ENCODE measurements at places on chromosomes 2 and 18.

GRCh38 chr2:43149482-43150107 is 76.8 kb downstream of the ZFP36L2 start:
- no peak for DNase-seq

DNA sequence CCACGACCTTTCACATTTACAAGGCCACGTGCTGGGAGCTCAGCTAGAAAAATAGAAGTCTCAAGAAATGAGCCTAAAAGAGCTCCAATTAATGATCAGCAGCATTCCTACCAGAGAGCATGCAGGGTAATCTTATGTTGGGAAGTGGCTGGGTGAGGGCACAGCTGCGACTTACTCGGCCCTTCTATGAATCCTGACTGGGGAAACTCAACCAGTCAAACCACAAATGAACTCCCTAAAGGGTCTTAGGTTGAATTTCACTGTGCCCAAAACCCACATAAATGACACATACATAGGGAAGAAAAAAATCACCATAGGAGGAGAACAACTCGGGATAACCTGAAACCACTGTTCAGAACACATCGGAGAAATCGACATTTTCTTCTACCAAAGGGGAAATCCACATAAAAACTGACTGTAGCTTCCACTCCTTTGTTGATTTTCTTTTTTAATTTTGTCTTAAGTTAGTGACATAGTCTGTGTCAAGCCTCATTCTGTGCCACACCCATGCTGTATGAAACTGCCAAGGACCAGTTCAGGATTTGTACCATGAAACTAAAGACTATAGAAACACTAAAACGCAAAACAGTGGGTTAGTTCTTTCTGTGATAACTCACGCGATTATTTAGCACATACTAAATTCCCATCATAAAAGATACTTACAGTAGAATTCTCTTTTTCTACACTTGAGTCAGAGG is 54.7 kb downstream of the UXS1 start:
- no peak for DNase-seq

GRCh38 chr2:157785866-157786662 is 90.1 kb downstream of the ACVR1 start:
- no peak for DNase-seq

DNA sequence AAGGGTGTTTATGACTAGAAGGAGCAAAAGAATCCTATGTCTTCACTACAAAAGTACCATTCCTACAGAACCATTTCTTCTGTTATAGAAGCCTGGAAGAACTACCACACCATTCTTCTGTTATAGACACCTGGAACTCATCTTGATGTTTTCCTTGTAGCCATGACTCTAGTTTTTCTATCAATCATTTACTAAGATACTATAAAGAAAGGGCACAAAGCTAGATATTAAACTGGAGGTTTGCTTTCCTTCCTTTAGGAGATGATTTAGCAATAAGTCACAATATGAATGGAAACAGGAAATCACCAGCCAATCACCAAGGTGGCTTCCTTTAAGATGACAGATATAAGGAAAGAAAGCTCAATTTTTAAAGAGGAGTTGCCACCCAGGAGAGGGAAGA is 100.3 kb upstream of the NEUROD1 start:
- no peak for DNase-seq

GRCh38 chr18:10143596-10143995 is 229.8 kb downstream of the VAPA start:
- no peak for DNase-seq

- no peak for DNase-seq
Measured at GRCh38 chr2:9658972-9659371, 28.2 kb upstream of the YWHAQ start.

- DNase-seq = no peak
Measured at GRCh38 chr2:146615778-146616177, 1229.1 kb upstream of the ACVR2A start.

DNA sequence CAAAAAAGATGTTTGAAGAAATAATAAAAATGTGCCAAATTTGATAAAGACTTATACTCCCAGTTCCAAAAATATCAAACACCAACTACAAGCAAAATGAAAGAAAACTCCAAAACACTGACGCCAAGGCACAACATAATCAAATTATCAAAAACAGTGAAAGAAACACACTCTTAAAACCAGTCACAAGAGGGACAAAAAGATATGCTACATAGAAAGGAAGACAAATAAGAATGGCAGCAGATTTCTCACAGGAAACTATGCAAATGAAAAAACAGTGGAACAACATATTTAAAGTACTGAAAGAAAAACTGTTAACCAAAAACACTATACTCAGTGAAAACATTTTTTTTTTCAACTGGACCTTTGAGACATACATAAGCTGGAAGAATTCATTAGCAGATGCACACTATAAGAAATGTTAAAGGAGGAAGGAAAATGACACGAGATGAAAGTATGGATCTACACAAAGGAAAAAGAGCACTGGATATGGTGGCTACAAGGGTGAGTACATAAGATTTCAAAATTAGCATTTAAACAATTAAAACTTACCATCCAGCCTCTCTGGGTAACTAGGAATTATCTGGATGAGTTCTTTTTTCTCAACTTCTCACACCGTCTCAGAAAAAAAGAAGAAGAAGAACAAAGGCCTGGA is 94.0 kb upstream of the ACVR1C start:
- no peak for DNase-seq

GRCh38 chr2:11699686-11700670 is 30.0 kb upstream of the NTSR2 start:
- DNase-seq = no peak

GRCh38 chr18:11150271-11150615 is 874 bp upstream of the PIEZO2 start:
- no peak for DNase-seq

DNA sequence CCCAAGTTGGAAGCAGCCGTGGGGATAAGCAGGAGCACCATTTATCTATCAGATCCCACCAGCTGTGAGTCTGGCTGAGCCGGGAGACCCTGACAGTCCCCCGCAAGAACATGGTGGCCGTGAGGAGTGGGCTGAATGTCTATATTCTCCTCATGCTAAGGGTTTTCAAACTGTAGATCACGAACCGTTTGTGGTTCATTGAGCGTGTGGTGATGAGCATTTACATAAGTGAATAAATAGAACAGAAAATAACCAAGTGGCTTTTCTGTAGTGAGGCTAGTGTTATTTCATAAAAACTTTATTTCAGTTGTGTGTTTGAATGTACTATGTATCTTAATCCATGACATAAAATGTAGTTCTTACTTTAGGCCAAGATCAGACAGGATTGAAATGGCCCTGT is 190.2 kb upstream of the APCDD1 start:
- no peak for DNase-seq

DNA sequence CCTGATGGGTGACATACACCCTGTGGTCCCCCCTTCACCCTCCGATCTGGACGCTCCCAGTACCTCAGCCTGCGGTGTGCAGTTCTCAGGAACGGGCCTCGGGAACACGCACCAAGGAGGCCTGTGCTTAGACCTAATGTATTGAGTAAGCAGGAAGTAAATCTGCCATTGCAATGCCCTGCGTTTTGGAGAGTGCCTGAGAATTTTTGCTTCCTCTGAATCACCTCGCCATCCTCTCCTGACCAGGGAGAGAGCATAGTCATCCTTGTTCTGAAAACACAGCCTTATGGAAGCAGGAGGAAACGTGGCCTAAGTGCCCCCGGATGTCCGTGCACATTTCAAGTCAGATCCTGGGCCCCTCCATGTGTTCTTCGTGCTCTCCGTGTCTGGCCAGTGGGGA is 272.2 kb downstream of the NDUFA10 start:
- DNase-seq = no peak

GRCh38 chr2:165827016-165827920 is 33.2 kb upstream of the GALNT3 start:
- no peak for DNase-seq

DNA sequence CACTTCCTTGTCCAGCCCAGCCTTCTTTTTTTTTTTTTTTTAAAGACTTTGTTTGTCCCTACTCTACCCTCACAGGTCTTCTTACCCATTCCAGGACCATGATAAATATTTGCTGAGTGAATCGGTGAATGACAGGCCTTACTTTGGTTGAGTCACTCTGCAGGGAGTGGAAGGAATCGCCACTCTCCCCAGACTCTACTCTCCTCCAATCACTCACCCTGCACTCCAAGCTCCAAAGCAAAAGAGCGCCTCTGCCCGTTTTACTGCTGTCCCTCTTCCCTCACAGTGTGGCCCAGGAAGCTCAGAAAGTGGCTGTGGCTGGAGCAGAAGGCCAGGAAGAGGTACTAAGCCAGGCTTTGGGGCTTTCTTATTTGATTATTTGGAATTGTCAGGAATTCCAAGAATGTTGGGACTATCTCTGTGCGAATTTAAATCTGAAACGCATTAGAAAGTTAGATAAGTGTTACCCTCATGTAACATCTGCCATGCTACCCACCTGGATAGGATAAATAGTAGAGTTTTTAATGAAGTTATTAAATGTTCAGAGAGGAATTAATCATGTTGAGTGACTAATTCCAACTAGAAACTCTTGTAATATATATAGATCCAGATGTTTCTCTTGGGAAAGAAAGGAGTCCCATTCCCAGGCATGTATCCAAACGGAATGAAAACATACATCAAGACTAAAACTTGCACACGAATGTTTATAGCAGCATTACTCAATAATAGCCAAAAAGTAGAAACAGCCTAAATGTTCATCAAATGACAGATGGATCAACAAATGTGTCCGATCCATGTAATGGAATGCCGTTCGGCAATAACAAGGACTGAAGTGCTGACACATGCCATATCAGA is 43.0 kb upstream of the CHMP1B start:
- no peak for DNase-seq

DNA sequence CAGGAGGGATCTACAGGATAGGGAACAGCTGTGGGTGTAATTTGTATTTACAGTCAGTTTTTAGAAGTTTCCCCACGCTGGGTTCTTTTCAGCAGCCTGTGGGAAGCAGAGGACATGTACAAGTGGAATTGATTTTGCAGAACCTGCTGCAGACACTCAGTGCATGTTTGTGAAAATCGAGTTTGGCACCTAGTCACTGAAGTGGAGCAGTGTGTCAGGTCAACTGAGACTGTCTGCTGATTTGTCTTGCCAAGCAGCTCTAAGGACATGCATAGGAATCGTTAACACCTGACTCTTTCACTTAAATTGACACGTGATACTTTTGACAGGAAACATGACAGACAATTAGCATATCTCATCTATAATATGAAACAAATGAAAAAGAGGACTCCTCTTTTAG is 416.6 kb downstream of the TMX3 start:
- no peak for DNase-seq

DNA sequence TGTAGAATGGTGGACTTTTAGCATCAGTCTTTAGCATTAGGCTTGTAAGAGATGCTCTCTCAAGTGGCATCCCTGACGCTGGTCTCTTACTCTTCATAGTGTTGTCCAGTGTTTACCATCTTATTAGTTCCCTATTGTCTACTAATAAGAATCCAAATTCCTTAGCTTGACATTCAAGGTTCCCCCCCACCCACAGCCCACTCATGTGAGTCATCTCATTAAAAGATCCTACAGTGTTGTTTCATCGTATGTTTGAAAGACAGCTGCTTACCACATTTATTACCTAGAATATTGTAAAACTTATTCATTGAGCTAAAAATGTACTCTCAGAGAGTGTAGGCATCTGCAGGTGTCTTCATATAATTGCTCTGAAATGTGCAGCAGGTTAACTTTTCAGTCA is 28.5 kb downstream of the EIF5B start:
- DNase-seq = no peak

- no peak for DNase-seq
Measured at GRCh38 chr18:811892-812375, at the start of gene YES1. TSS of gene YES1 (minus strand) at chr18:812242. CDS start at chr18:756827, 55,415 bp downstream.

DNA sequence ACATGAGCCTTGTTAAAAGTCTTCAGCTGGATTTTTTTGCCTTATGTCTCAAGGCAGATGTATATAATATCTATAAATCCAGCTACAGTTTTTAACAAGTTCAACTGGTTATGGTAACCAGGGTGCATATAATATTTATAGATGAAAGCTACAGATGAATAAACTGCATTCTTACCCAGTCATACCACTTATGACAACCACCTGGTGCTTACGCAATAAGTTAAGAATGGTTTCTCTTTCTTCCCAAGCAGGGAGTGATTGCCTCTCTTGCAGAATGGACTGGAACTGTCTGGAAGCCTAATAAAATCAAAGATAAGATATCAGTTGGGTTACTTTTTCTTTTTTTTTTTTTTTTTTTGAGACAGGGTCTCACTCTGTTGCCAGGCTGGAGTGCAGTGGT is 19.6 kb downstream of the DHX57 start:
- no peak for DNase-seq

DNA sequence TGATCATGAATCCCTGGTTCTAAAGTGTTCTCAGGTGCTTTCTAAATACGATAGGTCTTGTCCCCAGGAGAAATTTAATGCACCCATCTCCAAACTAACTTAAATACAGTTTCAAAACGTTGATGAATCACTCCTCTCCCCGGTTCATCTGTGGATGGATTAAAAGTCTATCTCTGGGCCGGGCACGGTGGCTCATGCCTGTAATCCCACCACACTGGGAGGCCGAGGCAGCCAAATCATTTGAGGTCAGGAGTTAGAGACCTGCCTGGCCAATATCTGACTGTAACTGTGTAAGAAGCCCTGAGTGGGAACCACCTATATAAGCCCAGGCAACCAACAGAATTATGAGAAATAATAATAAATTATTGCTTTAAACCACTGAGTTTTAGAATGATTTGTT is 78.7 kb downstream of the LONRF2 start:
- DNase-seq = no peak

- DNase-seq = peak; percentile 25
Measured at GRCh38 chr2:101386599-101387150, 628 bp downstream of the CREG2 start.

GRCh38 chr2:88751768-88752167 is 60.3 kb downstream of the RPIA start:
- DNase-seq = no peak

GRCh38 chr18:53937037-53937436 is 287.4 kb downstream of the MBD2 start:
- DNase-seq = no peak

DNA sequence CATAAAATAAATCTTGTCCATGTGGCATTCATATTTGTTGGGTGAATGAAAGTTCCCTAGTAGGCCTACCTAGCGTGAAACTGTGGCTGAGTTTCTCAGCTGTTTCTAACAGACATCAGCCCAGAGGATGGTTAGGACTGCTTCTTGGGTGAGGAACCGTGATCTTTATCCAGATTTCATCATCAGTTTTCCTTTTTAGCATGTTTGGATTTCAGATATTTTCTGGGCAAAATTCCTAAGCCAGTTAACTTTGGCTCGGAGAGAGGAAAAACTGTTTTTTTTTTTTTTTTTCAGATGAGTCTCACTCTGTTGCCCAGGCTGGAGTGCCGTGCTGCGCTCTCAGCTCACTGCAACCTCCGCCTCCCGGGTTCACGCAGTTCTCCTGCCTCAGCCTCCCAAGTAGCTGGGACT is 53.5 kb downstream of the DGKD start:
- no peak for DNase-seq
